ENCODE measurements at places on chromosomes 5 and 9.

- DNase-seq: no peak
Measured at GRCh38 chr5:157463081-157463480, 3.1 kb downstream of the NIPAL4 start.

- DNase-seq: no peak
Measured at GRCh38 chr5:3002230-3002629, 250.8 kb upstream of the IRX2 start.

DNA sequence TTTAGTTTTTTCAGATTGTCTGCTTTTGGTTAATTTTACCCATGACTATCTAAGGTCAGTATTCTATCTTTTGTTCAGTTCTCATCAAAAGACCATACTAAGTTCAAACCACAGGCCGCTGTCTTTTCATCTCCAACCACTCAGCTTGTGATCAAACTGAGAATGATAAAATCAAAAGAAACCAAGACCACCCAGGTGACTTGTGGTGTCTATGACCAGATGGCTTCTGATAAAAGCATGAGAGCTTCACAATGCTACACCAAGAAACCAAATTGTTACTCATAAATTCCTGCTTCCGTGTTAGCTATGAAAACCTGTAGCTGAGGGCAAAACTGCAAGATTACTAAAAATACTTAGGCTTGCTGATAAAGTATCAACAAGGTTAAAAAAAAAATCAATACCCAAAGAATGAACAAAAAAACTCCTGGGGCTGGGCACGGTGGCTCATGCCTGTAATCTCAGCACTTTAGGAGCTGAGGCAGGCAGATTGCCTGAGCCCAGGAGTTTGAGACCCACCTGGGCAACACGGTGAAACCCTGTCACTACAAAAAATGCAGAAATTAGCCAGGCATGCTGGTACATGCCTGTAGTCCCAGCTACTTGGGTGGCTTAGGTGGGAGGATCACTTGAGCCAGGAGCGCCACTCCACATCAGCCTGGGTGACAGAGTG, 25.8 kb upstream of the GPX8 start:
- no peak for DNase-seq

DNA sequence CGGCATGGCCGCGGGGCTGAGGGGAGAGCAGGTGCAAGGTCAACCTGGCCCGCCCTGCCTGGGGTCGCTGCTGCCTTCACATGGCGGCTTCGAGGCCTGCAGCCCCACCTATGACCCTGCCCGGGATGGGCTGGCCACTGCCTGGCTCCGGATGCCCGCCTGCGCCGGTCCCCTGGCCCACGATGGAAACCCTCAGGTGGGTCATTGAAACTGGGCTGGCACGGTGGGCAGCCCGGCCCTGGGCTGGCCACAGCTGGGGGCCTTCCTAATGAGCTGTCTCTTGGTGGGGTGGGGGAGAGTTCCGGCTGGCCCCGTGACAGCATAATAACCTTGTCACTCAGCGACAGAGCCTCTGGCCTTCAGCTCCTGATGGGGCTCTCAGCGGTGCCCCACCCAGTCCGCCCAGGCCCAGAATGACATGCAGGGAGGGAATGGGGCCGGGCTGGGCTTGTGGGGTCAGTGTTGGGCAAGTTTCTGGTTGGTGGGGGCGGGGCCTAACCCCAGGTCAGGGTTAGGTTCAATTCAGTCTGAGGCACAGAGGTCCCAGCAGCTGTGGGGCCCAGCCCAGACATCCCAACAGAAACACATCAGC, at the start of gene CCDC187:
CCDC187 (minus strand) TSS at position 270 of the 592 bp plus-strand sequence; CDS start at position 6, 264 bp downstream.
- no peak for DNase-seq

DNA sequence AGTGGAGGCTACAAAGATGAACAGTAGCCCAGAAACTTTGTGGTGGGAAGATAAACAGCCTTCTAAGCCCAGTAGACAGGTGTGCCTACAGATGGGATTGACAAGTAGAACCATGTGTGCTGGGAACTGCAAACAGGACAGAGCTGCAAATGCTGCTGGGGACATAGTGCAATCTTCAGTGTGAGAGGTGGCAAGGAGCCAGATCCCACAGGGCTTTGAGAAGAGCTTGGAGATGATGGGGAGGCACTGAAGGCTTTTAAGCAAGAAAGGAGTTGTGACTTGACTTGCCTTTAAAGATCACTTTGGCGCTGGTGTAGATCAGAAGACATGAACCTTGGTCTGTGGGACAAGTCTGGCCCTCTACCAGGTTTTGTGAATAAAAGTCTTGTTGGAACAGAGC, 675.2 kb downstream of the ACTL7B start:
- no peak for DNase-seq

DNA sequence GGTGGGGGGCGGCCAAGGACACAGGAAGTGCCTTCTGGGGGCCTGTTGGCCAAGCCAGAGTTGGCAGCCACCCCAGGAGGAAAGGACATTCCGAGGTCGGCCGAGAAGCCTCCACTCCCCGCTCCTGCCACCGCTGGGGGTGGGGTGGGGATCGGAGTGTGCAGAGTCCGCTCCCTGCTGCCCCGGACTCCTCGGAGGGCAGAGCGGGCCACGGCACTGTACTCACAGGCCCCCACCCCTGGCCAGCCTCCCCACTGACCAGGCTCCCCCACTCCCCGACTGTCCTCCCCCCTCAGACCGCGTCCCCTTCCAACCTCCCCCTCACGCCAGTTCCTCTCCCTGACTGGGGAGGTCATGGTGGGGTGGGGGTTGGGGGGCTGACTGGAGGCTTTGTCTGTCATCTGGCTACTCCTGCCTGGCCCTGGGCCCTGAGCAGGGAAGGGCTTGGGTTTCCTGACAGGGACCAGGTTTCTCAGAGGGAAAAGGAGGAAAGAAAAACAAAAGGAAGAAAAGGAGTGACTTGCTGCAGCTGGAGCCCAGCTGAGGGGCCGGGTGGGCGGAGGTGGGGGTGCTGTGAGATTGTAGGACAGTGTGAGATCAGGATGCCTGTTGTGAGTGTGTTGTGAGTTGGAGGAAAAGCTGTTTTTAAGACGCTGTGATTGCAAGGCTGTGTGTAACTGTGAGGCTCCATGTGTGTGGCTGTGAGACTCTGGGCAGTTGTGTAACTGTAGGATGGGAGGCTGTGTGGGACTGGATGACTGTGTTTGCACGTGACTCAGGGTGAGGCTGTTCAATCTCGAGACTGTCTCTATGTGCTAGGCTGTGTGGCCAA, 29.7 kb downstream of the CNTFR start:
- DNase-seq: no peak

DNA sequence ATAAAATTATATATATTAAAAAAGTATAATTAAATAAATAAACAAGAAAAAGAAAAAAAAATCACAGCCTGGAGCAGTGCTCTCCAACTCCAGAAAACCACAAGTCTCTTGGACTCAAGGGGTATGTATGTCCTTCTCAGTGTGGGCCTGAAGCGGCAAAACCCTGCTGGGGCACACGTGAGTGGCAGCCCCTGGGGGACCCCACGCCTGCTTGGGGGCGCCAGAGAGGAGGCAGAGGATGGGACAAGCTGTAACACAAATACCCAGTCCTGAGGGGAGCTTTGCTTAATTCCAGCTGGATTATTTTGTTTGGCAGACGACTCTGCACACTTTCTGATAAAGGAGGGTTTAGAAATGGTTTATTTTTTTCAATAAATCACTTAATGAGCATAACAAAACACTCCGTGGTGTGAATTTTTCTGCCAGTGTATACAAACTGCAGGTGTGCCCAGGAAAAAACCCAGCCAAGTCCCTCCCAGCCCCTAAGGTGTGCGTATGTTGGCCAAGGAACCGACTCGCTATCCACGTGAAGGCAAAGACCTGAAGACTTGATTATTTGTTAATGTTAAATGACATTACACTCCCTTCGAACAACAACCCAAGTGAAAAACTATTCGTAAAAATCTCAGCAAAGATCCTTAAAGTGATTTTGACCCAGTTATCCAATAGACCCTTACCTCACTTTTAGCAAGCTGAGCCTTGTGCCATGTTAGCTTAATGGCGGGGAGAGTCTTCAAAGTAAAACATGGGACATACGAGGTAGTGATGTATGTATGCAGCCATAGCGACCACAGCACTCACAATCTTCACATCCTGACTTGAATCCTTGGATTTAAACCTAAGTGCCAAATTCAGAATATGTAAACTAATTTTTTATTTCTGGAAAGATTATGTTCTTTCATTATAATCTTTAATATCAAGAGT, 32.9 kb downstream of the ANKH start:
- no peak for DNase-seq

DNA sequence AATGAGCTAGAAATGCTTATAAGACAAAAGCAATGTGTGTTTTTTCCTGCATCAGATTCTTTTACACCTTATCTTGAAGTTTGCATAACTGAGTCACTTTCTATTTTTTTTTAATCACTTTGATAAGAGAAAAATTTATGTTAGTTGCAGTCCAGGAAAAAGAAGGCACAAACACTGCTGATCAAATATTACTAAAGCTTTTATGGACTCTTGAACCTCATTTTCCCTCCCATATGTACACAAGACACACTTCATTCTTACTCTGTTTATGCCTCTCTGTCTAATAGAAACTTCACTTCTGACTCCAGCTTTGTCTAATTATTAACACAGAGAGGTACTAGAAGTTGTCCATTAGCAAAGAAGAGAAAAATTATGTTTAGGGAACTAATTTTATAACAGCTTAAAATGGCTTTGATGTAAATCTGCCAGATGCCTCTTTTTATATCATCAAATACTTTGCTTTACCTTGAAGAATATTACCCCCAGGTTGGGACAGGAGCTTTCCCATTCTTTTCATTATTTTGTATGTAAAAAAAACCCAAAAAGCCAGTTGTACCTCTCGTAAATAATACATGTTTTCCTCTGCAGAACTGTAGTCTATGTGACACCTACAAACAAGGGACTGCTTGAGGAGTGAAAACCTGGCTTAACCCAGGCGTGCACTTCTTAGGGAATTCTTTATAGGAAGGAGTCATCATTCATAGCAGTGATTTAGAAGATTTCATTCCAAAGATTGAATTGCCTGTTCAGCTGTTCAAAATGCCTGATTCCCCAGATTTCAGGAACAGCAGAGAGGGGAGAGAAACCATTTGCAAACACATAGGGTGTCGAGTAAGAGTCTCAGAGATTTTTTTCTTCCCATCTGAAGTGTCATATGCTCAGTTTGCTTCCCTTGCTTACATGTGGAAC, 72.6 kb downstream of the DAPK1 start:
- no peak for DNase-seq

DNA sequence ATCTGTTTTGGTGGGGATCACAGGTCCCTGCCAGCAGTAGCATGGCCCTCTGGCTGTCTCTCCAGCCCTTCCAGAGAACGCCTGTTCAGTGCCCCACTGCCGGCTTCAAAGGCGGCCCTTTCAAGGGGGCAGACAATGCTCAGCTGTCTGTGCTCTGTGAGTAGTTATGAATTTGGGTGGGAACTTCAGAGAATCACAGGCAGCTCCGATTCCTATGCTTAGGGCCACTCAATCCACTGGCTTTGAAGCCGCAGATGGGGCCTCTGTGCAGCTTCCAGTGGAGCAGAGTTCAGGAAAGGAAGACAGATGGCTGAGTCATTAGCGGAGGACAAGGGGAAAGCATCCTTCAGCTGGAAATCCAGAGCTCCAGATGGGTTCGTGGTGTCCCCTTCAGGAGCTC, 42.4 kb downstream of the NKX2-5 start:
- no peak for DNase-seq

DNA sequence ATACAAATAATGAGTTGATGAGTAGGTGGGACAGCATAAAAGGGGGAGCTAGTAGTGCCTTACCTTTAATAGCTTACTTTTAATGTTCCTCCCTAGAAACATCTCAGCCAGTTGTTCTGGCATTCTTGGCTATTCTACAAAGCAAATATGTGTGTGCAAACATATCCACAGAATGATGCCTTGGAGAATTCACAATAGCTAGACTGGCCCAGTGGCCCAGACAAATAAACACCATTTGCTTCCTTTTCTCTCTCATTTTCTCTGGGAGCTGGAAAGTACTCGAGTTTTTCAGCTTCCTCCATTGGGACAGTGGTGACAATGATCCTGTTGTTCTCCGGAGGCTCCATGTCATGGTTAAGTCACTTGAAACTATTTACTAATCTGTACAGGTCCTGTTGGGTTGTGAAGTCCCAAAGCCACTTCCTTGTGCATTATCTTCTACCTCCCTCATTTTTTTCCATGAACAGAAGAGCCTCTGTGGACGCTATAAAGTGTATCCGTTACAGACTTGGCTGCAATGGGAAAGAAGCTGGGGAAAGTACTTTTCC, 122.9 kb downstream of the DMAC1 start:
- no peak for DNase-seq

DNA sequence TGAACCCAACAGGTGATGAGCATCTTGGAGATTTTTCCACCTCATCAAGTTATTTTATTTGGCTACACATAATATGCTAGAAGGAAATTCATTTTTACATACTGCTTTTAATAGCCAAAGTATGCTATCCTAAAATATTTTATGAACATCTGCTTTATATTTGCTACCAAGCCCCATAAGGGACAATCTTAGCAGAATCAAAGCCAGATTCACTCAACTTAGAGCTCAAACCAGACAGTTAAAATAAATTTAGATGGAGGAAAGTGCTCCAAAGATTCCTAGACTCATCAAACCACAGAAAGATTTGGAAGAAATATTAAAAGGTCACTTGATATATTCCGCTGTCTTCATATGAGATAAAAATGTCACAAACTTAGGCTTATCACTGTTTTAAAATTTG, 637.1 kb upstream of the CCNG1 start:
- DNase-seq: no peak

GRCh38 chr5:66362687-66363086, 218.6 kb downstream of the SREK1 start:
- DNase-seq: no peak

- DNase-seq: no peak
Measured at GRCh38 chr9:137035507-137035834, 3.6 kb upstream of the FUT7 start.

GRCh38 chr9:14692470-14693250, 572 bp downstream of the ZDHHC21 start:
- no peak for DNase-seq

GRCh38 chr9:77751341-77752091, 103.4 kb upstream of the GNA14 start:
- no peak for DNase-seq

DNA sequence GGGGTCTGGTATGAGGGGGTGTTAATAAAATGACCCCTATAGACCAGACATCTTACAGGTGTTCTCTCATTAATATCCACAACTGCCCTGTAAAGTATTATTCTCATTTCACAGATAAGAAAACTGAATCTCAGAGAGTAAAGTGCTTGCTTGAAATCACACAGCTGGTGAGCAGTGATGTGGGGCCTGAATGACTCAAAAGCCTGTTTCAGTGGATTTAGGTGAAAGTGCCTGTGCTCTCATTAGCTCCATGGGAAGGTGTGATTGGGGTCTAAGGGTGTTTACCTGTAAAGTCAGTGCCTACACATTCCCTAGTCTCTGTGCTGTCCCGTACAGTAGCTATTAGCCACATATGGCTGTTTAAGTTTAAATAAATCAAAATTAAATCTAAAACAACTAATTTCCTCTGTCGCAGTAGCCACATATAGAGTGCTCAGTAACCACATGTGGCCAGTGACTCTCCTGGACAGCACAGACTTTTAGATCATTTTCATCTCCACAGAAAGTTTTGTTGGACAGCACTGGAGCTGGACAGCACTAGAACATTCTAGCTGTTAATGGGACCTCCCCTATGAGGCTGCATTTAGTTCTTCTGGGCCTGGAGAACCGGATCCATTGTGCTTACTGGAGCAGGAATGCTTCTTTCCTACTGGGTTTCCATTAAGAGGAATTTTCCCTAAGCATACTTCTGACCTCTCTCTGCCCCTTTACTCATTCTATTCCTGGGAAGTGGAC, 52.5 kb upstream of the SEMA6A start:
- DNase-seq: no peak
